T-cell (primary cell): ENCODE measurements at places on chromosomes 16 and 17.

- DNase-seq = no peak
Observed at GRCh38 chr17:76250141-76250540, 9.8 kb upstream of the RNF157 start.

DNA sequence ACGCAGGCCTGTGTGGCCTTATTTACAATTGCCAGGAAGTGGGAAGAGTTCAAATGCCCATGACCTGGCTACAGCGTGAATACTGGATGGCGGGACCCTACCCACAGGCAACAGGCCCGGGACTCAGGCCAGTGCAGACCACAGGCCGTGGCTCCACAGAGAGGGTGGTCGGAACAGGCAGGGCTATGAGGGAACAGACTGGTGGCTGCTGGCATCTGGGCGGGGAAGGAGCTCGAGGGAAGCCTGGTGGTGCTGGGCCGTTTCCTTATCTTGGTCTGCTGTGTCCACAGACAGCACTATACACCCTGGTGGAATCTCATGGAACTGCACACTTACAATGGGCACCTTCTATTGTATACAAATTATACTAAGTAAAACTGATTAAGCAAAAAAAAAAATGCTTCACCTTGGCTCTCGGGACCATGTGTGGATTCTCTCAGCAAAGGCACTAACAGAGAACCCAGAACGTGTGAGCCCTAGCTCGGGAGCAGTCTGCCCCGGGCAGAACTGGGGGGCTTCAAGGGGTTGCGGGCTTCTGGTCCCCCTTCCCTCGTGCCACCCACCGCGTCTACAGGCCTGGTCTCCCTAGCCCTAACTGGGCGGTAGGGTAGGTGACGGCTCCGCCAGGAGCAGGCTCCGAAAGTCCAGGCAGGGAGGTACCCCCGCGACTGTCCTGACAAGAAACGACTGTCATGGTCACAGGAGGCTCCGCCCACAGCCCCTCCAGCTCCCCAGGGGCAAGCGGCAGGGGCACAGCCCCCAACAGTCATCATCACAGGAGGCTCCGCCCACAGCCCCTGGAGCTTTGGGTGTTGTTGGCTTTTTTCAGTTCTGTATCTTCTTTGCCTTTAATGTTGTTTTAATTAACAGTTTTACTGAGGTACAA is 21.8 kb downstream of the CEP131 start:
- no peak for DNase-seq

DNA sequence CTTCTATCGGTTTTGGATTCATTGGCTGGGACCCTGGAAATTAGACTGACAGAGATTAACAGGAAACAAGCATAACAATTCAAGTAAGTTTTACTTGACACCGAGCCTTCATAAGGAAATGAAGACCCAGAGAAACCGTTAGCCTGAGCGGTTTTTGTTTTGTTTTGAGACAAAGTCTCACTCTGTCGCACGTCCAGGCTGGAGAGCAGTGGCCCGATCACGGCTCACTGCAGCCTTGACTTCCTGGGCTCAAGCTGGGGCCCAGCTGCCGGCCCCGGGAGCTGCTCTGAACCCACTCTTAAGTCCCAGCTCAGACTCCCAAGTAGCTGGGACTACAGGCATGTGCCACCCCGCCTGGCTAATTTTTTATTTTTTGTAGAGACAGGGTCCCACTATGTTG is 321.3 kb downstream of the SEC14L1 start:
- no peak for DNase-seq

DNA sequence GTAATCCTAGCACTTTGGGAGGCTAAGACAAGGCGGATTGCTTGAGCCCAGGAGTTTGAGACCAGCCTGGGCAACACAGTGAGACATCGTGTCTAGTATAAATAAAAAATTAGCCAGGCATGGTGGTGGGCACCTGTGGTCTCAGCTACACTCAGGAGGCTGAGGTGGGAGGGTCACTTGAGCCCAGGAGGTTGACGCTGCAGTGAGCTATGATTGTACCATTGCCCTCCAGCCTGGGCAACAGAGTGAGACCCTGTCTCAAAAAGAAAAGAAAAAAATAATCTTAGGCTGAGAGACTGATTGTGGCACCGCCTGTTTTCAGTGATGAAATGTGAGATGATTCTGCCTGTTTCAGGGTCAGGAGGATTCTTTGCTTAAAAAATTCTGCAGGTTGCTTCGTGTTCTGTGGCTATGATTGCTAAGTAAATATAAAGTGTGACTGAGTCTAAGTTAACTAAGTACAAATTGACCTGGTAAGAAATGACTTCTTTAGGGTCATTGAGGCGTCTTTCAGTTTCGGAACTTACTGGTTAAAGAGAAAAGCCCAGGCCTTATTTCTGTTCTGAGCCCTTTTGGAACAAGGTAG is 128.3 kb downstream of the SOCS1 start:
- DNase-seq = no peak

DNA sequence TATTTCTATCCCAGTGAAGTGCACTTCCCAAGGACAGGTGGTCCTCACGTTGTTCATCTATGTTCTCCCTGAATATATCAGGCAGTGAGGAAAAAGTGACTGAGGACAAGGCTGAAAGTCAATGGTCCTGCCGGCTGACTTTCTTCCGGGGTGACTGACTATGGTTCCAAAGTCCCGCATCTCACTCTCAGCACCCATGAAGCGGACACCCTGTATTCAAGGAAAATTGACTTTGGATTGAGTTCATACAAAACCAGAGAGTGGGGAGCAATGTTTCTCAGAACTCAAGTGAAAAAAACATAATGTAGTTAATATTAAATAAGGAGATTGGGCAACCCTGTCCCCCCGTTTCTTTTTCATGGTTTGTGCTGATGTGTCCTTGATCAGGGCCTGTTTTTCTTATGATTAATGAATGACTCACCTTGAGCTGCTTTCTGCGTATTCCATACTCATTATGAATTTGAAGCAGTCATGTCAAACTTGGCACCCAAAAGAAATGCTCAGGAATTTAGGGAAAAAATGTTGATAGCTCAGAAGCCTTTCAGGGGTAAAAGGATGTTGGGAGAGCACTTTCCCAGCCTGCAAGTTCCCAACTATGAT is 184.0 kb downstream of the CYLD start:
- no peak for DNase-seq

DNA sequence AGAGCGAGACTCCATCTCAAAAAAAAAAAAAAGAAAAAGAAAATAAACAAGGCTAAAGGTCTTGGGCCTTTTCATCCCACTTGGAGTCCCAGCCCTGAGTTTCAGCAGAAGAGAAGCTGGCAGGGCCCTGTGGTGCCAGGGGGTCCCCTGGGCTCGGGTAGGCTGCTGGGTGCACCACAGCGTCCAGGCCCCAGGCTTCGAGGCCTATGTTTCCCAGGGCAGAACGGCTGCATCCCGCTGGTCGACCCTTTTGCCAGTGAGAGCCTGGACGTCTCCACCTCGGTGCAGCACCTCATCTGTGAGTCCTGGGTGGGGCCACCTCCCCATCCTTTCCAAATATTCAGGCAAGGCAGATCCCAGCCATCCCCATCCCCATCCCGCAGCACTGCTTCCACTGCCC is 2.2 kb downstream of the TMEM235 start:
- no peak for DNase-seq

- DNase-seq = no peak
Observed at GRCh38 chr16:87671715-87672270, 69.5 kb downstream of the JPH3 start.

DNA sequence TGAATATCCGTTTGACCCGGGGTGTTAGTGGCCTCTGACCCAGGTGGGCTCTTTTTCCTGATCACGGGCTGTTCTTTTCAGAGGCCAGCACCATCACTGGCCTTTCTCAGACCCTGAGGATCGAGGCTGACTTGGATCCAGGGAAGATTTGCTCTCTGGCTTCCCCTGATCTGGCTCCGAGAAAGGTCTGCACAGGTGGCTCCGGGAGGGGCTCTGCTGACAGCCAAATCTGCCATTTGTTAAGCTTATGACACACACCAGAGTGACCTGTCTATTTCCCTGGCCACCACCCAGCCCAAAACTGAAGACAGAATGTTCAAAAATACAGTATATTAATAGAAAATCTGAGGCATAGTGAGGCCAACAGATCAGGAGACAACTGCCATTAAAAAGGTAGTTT is 221.8 kb upstream of the TNRC6C start:
- no peak for DNase-seq

DNA sequence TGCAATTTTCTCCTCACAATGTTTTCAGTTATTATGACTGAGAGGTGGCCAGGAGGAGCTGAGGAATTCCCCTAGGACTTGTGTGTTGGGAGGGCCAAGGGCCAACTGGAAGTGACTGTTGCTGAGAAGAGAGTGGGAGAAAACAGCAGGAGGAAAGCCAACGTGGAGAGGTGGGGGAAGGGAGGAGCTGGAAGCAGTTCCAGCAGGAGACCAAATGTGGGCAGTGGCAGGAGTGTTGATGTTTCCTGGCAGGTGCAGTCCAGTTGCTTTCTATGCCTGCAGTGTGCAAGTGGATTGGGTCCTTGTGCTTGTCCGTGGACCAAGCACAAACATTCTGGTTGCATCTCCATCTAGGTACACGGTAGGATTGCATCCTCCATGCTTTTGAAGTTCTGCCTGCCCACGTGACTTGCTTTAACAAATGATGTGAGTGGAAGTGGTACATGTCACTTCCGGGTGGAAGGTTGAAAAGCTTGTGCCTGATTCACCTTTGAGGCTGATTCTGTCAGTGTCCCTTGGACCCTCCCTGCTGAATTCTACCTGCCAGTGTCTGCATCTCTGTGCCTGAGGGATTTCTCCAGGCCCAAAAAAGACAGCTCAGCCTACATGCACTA is 54.7 kb upstream of the CRHR1 start:
- no peak for DNase-seq

- no peak for DNase-seq
Observed at GRCh38 chr16:3640207-3640606, 14.3 kb upstream of the DNASE1 start.

- DNase-seq = no peak
Observed at GRCh38 chr17:6079155-6079888, 9.1 kb downstream of the WSCD1 start.

DNA sequence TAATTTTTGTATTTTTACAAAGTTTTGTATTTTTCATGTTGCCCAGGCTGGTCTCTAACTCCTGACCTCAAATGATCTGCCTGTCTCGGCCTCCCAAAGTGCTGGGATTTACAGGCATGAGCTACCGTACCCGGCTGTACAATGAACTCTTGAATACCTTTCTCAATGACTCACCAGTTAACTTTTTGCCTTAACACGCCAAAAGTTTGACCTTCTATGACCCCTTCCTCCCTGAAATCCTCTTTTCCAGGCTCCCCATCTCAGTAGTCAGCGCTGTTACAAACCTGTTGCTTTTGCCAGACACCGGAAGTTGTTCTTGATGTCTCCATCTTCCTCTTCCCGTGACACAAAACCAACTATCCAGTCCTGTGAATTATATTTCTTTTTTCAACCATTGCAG is 158.1 kb upstream of the ASIC2 start:
- DNase-seq = no peak

- no peak for DNase-seq
Observed at GRCh38 chr16:12062343-12063003, 85.9 kb downstream of the SNX29 start.

DNA sequence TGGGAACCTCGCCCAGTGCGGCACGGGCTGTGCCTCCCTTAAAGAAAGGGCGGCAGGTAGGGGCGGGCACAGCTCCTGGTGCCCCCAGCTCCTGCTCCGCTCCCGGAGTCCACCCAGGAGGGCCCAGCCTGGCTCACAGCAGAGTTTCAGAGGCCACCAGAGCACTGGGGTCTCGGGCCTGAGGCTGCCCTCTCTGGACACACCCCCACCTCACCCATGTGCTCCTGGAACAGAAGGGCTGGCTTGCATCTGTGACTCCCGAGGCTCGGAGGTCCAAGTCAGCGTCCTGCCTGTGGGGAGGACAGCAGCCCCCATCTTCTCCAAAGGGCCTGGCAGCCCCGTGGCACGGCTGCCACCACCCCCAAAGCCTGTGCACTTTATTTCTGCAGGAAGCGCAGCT is 62.7 kb downstream of the RBFOX3 start:
- DNase-seq = no peak
